ENCODE measurements at places on chromosomes 11 and 22.
A peak's percentile ranks its signal among the peaks of the same experiment; 100 is the strongest.

DNA sequence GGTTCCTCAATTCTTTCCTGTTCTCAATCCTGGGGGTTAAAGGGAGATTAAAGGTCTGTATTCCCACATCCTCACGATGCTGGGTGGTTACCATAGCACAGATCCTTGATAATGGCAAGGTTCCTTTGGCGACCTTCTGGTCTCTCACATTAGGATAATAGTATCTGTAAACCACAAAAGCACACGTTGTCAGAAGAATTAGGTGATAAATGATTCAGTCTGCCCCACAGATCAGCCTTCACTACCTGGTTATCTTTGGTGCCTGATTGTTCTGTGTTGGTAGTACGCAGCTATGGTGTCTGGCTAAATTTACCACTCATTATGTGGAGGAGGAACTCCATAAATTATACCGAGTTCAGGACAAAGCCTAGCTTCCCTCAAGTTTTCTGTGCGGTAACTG, 78.4 kb downstream of the C2CD3 start:
- DNase-seq, result no peak

DNA sequence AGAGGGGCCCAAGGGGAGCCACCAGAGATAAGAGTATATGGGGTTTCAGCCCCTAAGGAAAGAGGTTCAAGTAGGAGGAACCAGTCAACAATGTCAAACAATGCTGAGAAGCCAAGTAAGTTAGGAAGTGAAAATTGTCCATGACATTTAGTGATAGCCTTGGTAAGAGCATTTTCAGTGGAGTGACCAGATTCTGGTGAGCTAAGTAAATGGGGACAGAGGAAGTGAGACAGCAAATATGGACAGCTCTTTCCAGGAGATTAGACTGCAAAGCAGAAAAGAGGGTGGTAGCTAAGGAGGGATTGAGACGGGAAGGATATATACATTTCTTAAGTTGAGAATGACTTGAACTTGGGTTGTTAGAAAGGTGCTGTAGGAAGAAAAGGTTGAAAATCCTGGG, 22.9 kb downstream of the POLD3 start:
- DNase-seq, result no peak

GRCh38 chr11:27216270-27217149, 146.5 kb downstream of the CCDC34 start:
- peak; percentile 83 for DNase-seq

DNA sequence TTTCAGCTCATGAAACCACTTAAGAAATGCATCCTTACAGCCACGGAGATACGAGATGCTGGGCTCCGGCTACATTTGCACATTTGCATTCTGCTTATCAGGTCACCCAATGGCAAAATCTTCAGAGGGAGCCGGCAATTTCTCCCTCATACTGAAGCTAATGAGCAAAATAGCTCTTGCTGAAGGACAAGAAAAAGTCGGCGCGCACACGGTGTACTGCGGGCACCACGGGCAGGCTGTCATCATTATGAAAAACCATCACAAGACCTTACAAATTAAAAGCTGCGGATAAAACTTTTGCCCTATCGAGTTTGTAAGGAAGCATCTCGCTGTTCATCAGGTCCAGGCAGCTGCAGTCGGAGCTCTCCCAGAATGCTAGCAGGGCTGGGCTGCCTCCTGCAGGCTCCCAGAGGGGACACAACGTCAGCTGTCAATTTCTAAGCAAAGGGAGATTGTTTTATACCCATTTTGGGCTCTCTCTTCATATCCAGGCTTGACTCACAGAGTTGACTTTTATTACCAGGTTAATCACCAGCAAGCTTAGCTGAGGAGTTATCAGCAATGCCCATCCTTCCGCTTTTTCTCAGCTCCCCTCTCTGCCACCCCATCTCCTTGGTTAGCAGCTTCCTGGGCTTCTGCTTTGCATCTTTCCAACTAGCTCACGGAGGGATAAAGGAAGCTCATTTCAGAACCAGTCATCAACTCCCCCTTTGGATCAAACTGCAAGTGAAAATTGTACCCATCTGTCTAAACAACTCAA, 375.1 kb downstream of the OPCML start:
- DNase-seq, result no peak

DNA sequence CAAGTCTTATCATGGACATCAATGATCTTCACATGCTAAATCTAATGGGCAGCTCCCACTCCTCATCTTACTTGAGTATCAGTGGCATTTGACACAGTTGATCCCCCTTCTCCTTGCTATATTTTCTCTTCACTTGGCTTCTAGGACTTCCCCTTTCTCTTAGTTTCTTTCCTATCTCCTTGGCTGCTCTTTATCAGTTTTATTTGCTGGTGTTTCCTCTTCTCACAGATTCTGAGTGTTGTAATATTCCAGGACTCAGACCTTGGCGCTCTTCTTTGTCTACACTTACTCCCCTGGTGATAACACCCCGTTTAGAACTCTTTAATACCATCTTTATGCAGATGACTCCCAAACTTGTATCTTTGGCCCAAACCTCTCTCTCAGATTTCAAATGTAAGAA, 33.9 kb upstream of the RASSF10 start:
- DNase-seq, result no peak

DNA sequence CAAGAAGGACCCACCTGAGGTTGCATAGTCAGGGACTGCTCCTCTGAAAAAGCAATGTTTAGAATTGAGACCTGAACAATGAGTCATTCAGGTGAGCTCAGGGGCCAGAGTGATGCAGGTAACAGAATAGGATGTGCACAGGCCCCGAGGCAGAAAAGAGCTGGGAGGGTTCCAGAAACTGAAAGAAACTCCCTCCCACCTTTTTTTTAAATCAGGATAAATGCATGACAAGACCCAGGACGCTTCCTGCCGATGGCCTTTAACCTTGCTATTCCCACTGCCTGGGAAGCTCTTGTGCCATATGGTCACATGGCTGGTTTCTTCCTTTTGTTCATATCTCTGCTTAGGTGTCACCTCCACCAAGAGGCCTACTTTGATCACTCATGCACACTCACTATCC, 214.2 kb upstream of the ZBED5 start:
- DNase-seq, result no peak

DNA sequence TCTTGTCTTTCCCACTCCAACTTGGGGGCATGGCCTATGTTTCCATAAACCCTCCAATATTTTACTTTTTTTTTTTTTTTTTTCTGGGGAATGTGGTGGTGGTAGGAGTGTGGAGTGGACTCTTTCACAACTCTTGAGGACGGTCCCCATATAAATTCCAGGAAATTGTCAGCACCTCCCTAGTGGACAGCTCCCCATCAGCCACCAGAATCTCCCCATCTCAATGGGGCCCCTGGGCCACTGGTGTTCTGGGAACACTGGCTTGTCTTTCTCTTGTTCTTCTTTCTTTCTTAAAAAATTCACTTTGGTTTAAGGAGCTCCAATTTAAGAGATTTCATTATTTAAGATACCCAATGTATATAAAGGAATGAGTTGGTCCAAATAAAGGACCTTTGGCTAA, 74.1 kb downstream of the ADM start:
- no peak for DNase-seq

DNA sequence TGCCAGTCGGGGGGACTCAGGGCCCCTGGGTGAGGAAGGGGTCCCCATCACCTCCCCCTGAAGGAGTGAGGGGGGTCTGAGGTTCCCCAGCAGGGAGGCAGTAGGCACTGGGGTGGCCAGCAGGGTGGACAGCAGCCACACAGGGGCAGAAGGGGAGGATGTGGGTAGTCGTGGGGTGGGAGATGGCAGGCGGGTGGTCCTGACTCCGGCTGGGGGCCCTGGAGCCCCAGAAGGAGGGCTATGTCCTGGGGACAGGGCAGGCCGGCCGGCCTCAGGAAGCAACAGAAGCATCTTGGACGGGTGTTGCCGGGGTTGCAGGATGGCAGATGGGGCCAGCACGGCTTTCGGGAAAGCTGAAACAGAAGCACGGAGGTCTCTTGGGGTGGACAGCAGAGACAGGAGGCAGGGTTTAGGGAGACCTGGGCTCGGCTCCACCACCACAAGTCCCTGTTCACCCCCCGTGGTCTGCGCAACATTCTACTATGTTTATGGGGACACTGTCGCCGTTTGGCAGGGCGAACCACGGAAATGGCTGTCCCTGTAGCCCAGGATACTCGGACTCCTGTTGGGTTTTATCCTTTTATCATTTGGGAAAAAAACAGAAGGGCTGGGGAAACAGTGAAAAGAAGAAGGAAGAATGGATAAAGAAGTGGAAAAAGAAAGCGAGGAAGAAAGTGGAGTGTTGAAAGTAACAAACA, 14.1 kb downstream of the VWCE start:
- DNase-seq, result no peak

- no peak for DNase-seq
Measured at GRCh38 chr22:19669570-19669969, 44.7 kb upstream of the SEPTIN5 start.

DNA sequence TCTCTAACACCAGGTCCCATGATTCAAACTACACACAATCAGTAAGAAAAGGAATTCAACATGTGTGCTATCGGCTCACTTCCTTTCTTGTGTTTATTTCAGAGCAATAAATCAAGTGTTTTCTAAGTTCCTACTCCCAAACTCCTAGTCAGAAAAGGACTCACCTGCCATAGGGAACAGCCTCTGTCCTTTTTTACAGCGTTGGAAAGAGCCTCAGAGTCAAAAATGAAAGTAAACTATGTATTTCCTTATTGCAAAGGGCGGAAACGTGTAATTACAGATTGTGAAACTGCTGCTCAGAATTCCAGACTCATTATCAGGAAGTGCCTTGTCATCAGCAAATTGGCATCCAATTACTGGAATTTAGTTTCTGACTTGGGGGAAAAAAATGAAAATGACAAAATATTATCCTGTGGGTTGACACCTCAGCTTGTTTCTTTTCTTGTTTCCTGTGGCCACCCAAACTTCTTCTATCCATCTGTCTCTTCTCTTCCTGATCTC, at the start of gene CASP4:
TSS of gene CASP4 (minus strand) at position 220 of the 501 bp plus-strand sequence. CDS start at position 171, 49 bp downstream.
- peak; percentile 46 for DNase-seq

DNA sequence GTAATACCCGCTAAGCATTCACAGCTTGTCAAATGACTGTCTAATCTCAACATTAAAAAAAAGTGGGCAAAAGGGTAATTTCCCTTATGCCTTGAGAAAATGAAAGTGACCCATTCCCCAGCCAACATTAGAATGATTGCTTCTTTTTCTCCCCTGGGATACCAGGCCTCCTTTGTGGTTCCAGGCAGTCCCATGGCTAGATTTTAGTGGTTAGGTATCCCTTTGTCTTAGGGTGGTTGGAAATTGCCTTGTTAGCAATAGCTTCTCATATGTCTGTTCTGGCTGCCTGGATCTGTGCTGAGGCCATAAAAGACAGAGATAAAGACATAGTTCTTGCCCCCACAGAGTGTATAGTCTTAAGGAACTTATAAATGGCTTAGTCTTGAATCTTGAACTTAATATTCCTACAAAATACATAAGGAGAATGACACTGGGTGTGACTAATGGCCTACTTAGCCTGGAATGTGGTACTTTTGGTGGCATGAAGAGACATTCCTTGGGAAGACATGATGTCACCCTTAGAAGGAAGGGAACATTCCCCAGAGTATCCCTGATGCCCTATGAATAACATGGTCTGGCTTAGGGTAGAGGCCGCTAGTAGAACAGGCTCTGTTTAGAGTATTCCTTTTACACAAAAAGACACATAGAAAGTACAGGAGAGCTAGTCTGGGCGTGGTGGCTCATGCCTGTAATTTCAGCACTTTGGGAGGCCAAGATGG, 90.3 kb downstream of the ZBTB16 start:
- no peak for DNase-seq

DNA sequence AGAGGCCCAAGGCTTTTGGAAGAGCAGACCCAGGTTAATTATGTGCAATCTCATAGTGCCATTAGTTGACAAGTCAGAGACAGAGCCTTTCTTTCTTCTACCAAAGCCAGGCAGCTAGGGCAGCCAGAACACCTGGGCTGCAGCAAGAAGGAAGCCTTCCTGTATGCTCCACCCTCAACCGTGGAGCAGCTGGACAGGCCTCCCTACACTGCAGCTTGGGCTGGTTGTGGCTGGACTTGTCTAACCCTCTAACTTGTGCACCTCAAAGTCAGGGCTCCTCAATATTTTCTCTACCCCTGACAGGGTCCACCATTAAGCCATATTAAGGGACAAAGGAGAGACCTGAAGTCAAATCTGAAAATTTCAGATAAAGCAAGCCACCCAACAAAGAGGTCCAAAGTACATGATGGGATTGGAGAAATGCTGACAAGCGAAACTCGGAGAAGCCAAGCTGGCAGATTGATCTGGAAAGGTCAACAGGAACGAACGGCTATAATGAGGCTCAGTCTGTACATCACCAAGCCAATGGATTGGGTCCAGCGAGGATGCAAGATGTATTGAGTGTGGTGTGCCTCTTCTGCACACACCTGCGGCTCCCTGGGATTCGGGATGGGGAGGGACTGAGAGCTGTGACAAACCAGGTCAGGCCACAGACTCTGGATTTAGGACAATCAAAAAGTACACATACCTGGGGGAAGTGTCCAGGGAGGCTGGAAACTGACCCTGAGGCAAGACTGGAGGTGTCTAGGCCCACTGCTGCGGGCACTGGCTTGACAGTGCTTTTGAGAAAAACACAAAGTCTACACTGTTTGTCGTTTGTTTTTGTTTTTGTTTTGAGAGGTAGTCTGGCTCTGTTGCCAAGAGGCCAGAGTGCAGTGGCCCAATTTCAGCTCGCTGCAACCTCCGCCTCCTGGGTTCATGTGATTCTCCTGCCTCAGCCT, 11.7 kb upstream of the SLC43A3 start:
- no peak for DNase-seq

- DNase-seq, result no peak
Measured at GRCh38 chr11:111697933-111698371, 68.2 kb downstream of the PPP2R1B start.

GRCh38 chr11:111911563-111912401, at the start of gene CRYAB:
CRYAB (minus strand) TSS chr11:111911770; CDS start chr11:111911724, 46 bp downstream.
- DNase-seq, result peak; percentile 88

GRCh38 chr11:100748153-100748552, 61.1 kb downstream of the ARHGAP42 start:
- no peak for DNase-seq

GRCh38 chr11:9759519-9760192, 95.8 kb downstream of the SWAP70 start:
- peak; percentile 73 for DNase-seq

DNA sequence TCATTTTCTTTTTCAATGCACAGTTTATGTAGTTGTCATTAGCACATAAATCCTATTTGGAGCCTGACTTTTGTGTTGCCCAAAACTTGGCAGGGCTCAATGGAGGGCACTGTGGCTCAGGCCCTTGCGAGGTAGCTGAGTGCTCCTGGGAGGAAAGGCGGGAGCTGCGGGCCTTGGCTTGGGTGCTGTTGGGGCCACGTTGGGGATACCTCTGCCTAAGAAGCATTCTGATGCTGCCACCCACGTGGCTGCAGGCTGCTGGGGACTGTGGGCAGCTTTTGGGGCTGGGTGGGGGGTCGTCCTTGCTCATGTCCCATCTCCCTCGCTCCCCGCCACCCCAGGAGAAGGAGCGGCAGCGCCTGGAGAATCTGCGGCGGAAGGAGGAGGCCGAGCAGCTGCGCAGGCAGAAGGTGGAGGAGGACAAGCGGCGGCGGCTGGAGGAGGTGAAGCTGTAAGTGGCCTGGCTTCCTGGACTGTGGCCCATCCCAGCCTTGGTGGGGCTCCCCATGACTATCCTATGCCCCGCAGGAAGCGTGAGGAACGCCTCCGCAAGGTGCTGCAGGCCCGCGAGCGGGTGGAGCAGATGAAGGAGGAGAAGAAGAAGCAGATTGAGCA, 20.9 kb downstream of the INCENP start:
- DNase-seq, result no peak

GRCh38 chr11:123543797-123544196, 110.6 kb downstream of the SCN3B start:
- no peak for DNase-seq

Measured in right forelimb (tissue), 1 donor.